Suprapubic skin (tissue), 4 donors: ENCODE measurements at places on chromosomes 16 and 17. TPM values are rescaled to one million over a fixed set of nuclear protein-coding genes. Genes with fewer than 3 reads are reported as not detected.

PLXDC1 gene
- total RNA-seq: 14.1 TPM

DNA sequence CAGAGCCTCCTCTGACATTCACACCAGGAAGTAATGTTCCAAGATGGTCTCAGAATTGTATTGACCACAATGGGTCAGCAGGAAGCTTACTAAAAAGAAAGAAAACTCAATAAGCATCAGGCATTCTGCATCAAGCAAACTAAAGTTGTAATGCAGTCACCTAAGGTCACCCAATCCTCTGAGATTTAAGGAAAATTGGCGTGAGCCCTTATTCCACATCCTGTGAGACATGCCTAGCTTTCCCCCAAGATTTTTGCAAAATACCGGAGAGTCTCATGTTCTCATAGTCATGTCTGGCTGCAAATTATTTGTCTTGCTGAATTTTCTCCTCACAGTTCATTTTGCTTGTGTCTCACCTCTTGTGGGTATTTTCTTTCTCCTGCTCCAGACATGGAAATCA lies 417.1 kb upstream of the SOX9 start:
- H3K4me1 ChIP-seq: no peaks in the 10 kb centered on the region
- H3K27ac ChIP-seq: no peak overlapping the region
- H3K36me3 ChIP-seq: no peaks in the 10 kb centered on the region
- no peak for DNase-seq
- H3K27me3 ChIP-seq: no peaks in the 10 kb centered on the region

SEZ6L2 gene
- total RNA-seq: 1.4 TPM

DNA sequence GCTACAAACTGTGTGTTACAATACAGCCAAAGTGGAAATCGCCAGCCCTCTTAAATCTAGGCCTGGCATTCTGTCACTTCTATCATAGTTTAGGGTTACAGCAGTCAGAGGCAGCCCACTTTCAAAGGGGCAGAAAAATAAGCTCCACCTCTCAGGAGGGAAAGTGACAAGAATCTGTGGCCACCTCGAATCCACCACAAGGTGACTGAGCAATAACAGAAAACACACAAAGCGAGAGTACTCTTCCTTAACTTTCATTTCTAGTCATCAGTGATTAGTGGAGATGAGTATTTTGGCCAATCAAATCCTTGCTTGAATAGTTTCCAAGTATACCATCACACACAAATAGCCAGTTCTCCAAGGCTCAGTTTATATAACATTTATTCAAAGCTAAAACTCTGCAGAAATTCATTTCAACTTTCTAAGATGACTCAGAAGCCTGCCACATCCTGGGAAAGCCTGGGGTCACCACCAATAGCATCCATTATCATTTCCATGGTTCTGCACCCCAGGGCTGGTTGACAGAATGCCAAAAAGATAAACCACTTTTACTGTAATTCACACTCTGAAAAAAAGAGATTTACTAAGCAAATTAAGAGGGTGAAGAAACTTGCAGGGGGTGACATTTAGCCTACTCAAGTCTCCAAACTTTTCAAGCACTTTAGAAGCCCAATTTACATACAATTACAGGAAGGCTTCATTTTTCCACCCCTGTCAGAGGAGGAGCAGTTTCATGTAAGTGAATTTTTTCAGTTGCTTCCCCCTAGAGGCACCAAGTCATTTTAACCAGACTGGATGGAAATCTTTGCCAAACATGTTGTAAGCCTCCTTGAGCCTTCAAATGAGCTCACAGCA lies 66.8 kb downstream of the SALL1 start:
- no peak overlapping the region for H3K4me3 ChIP-seq
- DNase-seq: no peak
- peaks cover 5% of the 10 kb centered on the region for H3K27me3 ChIP-seq
- no peak overlapping the region for H3K27ac ChIP-seq
- no peaks in the 10 kb centered on the region for H3K4me1 ChIP-seq

DNA sequence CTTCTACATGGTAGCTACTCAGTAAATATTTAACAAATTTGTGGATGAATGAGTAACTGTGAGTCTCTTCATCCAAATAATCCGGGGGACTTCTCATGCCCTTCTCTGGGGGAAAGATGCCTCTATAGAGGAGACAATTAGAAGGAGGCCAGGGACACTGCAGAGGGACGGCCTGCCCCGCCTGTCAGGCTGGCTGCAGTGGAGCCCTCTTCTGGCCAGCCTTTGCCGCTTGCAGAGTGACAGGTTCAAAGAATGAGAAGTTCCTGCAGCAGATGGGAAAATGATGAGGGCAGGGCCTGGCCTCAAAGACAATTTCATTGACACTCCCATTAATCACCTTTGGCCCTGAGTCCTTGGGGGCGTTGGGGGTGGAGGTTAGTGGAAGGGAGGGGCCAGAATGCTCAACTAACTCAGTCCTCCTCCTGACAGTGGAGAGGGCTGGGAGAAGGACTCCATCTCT lies 339.0 kb downstream of the MAF start:
- no peaks in the 10 kb centered on the region for H3K36me3 ChIP-seq
- no peaks in the 10 kb centered on the region for H3K27me3 ChIP-seq
- H3K27ac ChIP-seq: no peak overlapping the region
- no peak overlapping the region for H3K4me3 ChIP-seq
- no peaks in the 10 kb centered on the region for H3K4me1 ChIP-seq
- DNase-seq: no peak

DNA sequence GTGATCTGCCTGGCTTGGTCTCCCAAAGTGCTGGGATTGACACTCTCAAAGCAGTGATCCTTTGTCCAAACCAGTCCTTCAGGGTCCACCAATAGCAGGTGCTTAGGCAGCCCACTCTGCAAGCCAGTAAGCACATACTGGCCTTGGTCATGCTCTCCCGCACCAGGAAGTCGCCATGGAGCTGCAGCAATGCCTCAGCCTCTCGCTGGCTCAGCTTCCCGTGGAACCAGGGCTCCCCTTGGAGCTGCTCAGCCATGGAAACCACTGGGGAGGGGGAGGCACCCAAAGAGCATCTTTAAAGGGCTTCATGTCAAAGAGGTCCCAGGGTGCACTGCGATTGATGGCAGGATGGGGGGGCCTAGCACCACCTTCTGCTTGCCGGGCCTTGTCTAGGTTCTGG lies 9.6 kb upstream of the UBTF start:
- no peaks in the 10 kb centered on the region for H3K27me3 ChIP-seq
- H3K27ac ChIP-seq: no peak overlapping the region
- no peaks in the 10 kb centered on the region for H3K36me3 ChIP-seq
- no peak overlapping the region for H3K4me3 ChIP-seq

DNA sequence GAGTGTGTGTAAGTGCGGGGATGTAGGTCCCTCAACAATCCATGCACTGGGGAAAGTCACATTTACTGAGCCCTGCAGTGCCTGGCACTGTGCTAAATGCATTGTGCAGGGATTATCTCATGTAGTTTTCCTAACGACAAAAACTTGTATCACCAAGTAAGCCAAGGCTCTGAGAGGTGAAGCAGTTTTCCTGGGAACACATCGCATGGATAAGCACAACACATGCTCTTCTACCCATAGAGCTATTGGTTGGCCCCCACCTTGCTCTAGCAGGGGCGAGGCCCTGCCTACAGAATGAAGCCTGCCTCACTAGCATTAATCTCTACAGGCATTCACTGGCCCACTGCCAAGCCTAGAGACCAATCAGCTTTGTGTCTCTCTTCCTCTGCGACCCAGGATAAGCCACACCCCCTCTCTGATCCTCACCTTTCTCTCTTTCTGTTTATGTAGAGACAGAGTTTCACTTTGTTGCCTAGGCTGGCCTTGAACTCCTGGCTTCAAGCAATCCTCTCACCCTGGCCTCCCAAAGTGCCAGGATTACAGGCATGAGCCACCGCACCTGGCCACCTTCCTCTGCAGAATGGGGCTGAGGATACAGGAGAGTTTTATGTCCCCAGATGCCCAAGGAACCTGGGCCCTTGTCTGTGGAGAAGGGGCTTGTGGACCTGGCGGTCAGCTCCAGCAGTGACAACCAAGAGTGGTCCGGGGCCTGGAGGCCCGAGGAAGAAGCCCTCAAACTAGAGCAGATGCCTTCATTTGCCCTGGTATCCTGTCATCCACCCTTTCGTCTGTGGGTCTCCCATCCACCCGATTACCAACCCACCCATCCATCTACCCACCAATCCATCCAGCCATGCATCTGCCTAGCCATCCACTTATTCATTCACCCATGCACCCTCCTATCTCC lies 12.8 kb downstream of the CDH16 start:
- no peak overlapping the region for H3K27ac ChIP-seq
- no peak overlapping the region for H3K4me3 ChIP-seq
- H3K36me3 ChIP-seq: no peaks in the 10 kb centered on the region
- DNase-seq: no peak

GRCh38 chr16:9706217-9706836 lies 475.9 kb downstream of the GRIN2A start:
- H3K27me3 ChIP-seq: peaks cover 2% of the 10 kb centered on the region
- no peak overlapping the region for H3K4me3 ChIP-seq
- no peak overlapping the region for H3K27ac ChIP-seq
- H3K36me3 ChIP-seq: no peaks in the 10 kb centered on the region
- H3K4me1 ChIP-seq: no peaks in the 10 kb centered on the region
